ENCODE measurements at places on chromosomes 11 and 22.

GRCh38 chr22:39245130-39246039 lies 603 bp upstream of the PDGFB start:
- no peak for DNase-seq

GRCh38 chr11:16738947-16739815 lies 734 bp downstream of the C11orf58 start:
- peak; percentile 15 for DNase-seq

GRCh38 chr22:17919276-17920144 lies 104.9 kb downstream of the MICAL3 start:
- no peak for DNase-seq

DNA sequence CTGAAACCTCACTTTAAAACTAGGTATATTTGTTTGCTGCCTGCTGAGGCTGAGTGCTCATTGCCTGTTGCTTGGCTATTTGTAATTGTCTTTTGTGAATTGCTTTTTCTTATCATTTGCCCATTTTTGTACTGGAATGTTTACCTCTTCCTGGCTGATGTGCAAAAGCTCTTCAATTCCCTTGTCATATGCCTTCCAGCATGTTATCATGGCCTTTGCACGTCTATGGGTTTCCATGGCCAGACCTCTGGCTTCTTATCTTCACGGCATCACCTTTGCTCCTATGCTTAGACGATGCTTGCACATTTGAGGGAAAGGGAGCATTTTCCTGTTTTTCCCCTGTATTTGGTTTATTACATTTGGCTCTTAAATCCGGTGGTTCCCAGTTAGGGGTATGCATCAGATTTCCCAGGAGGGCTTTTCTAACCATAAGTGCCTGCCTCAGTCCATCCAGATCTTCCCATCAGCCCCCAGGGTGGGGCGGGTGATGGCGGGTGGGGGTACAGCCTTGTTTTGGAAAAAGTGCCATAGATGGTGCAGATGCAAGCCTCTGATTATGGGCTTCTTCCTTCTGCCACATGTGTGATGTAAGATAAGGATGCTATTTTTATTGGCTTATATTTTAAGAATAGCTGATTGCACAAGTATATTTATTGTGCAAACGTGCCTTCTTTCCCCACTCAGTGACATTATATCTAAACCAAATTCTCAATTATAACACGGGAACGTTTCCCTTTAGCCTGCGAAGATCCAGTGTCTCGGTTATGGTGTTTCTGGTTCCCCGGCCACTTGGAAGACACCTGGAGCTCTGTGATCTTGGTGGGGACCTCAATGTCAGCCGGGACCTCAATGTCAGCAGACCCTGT lies 70.6 kb upstream of the SEPTIN5 start:
- no peak for DNase-seq

DNA sequence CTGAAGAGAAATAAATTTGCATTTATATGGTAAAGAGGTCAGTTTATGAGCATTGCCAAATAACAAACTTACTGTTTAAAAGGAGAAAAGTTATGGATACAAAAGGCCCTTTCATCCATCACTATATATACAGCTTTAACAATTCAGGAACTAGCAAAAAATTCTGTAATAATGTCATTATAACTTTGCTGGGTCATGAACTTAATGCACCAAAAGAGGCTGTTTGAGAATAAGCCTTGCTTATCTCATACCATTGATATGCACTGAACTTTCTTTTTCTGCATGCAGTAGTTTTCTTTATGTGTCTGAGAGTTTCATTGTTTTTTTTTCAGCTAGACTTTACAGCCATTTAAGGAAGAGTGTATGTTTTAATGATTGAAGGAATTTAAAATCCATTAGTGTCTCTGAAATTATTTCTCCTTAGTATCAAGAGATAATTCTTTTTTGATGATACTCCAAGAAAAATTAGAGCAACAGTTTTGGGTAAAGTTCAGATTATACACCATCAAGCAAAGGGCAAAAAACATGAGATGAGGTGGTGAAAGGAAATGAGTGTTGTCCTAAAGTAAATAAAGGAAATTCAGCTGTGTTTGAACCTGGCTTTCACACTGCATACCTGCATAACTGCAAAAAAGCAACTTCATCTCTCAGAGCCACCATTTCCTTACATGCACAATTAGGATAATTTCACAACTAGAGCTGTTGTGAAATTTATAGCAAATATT lies 188.2 kb upstream of the ANO3 start:
- no peak for DNase-seq

DNA sequence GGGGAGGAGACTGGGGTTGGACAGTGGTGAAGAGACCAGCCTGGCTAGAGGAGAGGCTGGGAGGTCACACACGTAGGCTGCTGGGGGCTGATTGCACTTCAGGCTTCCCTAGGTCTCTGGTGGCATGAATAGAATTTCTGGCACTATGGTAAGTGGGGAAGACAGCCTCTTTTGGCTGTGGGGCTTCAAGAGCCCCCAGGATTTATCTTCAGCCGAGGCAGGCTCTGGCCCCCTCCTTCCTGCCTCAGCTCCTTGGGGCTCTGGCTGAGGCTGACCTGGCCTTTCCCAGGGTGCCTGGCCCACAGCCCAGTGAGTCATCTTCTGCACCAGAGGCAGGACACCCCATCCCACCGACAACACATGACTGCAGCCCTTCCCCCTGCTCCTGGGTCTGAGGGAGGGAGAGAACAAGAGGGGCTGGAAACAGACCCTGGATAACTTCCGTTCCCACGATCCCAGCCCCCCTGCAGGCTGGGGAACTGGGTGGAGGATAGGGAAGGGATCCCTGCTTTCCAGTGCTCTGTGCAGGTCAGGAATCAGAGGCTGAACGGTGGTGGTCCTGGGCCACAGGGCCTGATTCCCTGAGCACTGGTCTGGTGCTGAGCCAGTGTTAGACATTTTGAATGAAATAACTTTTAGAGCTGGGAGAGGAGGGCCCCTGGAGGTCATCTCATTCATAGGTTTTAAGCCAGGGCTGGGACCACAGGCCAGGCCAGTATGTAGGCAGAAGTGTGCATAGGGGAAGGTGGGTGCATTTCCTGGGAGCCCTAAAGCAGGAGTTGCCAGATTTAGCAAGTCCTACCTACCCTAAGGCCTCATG lies 26.5 kb downstream of the ARHGEF17 start:
- DNase-seq: no peak

DNA sequence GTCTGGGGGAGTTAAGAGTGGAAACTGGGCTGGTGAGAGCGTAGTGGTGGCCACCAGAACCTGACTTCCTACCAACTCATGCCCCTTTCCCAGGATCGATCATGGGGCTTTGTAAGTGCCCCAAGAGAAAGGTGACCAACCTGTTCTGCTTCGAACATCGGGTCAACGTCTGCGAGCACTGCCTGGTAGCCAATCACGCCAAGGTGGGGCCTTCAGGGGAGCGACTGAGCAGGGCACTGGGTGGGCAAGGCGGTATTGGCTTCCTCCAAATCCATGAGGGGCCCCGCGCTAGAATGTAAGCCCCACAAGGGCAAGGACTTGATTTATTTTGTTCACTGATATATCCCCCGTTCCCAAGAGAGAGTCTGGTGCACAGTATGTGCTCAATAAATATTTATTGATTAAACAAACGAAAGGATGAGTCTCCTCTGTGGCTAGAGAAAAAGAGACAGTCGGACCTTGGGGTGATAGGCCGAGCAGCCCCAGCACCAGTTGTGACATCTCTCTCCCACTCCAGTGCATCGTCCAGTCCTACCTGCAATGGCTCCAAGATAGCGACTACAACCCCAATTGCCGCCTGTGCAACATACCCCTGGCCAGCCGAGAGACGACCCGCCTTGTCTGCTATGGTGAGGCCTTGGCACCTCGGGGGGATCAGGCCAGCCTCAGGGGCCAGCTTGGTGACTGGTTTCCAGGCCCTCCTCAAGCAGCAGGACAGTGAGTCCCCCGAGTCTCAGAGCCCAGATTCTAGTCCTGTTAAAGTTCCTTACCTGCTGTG lies 765 bp downstream of the ZFPL1 start:
- DNase-seq: no peak

GRCh38 chr22:32574411-32574810 lies 99.8 kb downstream of the FBXO7 start:
- no peak for DNase-seq

DNA sequence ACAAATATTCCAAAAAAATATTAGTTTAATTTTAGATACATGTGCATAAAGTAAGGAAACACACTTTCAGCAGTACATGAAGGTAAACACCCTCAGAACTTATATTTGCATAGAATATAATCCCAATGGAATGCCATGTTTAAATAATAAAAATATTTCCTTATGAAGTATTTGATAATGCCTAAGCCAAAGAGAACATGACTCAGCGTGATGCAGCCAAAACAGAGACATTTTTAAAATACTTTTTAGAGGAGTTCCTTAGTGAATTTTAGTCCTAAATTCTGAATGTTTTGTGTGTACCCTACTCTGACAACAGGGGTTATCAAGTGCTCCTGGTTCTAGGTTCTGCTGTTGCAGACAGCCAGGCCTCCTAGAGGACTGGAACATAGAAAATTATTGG lies 39.1 kb upstream of the POU2AF2 start:
- DNase-seq: no peak

DNA sequence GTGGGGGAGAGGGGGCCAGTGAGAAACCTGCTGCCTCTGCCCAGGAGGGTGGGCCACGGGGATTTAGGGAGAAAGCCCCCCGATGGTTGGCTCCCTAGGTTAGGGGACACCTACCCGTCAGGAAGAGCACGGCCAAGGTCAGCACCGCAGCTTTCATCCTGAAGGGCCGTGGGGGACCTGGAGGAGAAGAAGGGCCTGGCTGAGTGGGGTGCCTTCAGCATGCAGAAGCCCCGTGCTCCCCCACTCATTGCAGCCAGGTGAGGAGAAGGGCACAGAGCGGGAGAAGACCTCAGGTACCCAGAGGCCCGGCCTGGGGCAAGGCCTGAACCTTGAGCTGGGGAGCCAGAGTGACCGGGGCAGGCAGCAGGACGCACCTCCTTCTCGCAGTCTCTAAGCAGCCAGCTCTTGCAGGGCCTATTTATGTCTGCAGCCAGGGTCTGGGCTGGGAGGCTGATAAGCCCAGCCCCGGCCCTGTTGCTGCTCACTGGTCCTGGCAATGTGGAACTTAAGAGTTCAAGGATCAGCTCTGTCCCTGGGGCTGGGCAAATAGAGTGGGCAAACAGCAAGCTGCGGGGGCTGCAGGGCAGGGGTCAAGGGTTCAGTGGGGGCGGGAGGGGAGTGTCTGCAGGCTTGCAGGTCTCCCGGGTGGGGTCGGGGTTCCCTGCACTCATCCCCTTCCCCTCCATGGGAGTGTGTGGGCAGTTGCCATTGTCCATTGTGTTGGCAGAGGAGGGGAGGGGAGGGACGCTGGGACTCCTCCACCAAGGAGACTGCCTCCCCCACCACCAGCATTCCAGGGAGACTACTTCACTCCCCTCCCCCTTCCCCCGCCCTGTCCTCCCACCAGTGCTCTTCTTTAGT lies at the start of gene APOA1:
Gene APOA1, minus strand, starts transcription at position 392 of the 861 bp plus-strand sequence. Its CDS starts 235 bp downstream, at position 157.
- DNase-seq: no peak

DNA sequence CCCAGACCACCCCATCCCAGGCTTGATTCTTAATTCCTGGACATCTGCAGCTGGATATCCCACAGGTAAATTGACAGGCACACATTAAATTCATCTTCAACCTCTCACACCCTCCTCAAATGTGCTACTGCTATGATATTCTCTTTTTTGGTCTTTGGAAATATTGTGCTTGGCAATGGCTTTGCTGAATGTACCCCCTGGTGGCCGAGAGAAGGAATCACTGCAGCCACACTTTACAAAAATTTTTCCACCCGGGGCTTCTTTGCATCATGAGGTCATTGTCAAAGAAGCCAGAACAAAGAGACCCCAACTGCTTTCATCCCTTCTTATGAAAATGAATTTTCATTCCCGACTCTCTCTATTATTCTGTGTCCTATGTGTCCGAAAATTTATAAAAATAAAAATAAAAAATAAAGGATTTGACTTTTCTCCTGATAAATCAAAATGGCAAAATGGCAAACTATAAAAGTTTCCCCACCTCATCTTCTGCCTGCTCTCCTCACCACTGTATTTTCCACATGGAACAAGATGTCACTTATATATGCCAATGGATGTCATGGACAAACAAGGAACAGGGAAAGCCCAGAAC lies 15.0 kb upstream of the CYB5R2 start:
- DNase-seq: no peak

DNA sequence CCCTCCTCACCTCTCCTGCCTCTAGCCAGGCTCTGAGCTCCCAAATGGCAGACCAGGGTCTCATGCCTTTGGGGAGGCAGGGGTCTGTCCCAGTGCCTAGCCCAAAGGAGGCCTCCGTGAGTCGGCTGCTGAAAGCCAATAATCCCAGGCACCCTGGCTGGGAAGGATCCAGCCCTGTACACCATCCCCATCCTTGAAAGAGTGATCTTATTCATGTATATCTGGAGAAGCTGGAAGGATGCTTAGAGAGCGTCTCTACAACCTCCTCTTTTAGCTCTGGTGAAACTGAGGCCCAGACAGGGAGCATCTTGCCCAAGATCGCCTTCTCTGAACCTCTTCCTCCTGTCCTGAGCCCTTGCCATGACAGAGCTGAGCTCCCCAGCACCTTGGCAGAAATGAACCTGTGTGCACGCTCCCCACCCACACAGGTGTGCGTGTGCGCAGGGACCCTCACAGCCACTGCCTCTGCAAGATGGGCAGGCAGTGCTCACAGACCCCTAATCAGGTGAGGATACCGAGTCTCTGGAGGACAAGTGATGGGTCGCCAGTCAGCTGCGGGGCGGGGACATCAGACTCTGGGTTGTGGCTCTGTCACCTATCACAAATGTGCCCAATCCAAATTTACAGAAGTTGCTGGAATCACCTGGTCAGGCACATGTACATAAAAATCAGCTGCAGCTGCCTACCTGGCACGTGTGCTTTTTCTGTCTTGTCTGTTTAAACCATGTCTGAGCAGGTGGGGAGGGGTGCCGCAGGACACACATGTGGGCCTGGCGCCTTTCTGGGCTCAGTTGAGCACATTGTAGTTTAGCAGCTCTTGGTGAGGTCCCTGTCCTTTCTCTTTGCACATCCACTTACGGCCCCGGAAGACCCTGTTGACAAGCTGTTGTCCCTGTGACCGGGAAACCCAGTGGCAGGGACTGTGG lies 49.3 kb upstream of the WNT7B start:
- DNase-seq: no peak

GRCh38 chr11:61361237-61361740 lies 393 bp downstream of the CYB561A3 start:
- no peak for DNase-seq
